ENCODE measurements at places on chromosomes 4 and X. TPM values are rescaled to one million over a fixed set of nuclear protein-coding genes. Genes with fewer than 3 reads are reported as not detected.

- DNase-seq = no peak
- no peak overlapping the region for H3K4me3 ChIP-seq
Observed at GRCh38 chrX:147803948-147804347, 107.8 kb upstream of the FMR1 start.

- no peaks in the 10 kb centered on the region for H3K36me3 ChIP-seq
- DNase-seq = no peak
Observed at GRCh38 chrX:107442914-107443527, 6.4 kb upstream of the FRMPD3 start.

GRCh38 chr4:159383562-159383931, 280.7 kb downstream of the RAPGEF2 start:
- no peaks in the 10 kb centered on the region for H3K4me1 ChIP-seq
- no peak overlapping the region for H3K27ac ChIP-seq

DNA sequence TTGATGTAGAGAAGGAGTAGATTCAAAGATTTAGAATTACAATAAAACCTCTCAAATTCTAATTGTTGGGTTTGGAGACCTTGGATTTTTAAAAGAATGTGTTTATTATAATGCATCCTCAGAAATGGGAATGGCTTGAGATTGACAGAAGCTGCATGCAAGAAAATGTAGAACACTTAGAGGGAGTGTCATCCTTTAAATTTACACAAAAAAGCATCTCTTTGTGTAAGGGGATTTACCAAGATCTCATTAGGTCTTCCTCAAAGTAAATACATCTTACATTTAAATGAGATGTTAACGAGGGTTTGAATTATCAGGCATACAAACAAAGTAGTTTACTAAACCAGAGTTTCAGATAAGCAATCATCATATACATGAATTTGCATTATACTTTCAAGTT, 615.0 kb downstream of the FAM133A start:
- no peaks in the 10 kb centered on the region for H3K27me3 ChIP-seq
- no peaks in the 10 kb centered on the region for H3K4me1 ChIP-seq
- H3K36me3 ChIP-seq = no peaks in the 10 kb centered on the region
- no peak overlapping the region for H3K27ac ChIP-seq
- no peak overlapping the region for H3K4me3 ChIP-seq
- DNase-seq = no peak

DNA sequence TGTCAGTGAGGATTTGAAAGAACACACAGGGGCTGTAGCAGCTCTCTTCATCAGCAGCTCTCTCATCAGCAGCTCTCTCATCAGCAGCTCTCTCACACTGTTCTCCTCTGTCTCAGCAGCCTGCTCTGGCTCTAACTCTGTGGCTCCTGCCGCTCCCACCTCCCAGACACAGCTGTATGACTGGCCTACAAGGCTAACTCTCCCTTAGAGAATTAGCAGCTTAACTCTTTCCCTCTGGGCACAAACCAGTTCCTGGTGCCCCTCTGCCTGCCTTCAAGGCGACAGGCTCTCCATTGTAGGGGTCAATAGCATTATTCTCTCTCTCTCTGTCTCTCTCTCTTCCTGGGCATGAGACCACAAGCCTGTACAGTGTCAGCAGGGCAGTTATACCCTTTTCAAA, 385.6 kb upstream of the PCDH10 start:
- no peaks in the 10 kb centered on the region for H3K36me3 ChIP-seq
- H3K4me1 ChIP-seq = no peaks in the 10 kb centered on the region
- H3K4me3 ChIP-seq = no peak overlapping the region
- DNase-seq = no peak

- DNase-seq = no peak
- H3K27ac ChIP-seq = no peak overlapping the region
- no peaks in the 10 kb centered on the region for H3K27me3 ChIP-seq
- H3K36me3 ChIP-seq = no peaks in the 10 kb centered on the region
- no peak overlapping the region for H3K4me3 ChIP-seq
Observed at GRCh38 chrX:122219226-122219625, 964.9 kb upstream of the GRIA3 start.

- peaks cover 4% of the 10 kb centered on the region for H3K27me3 ChIP-seq
- H3K36me3 ChIP-seq = no peaks in the 10 kb centered on the region
- H3K27ac ChIP-seq = no peak overlapping the region
- peak; percentile 75 for DNase-seq
- peak overlapping the region; percentile 28 for H3K4me3 ChIP-seq
Observed at GRCh38 chrX:103464774-103465117, 54.5 kb downstream of the RAB40A start.

DNA sequence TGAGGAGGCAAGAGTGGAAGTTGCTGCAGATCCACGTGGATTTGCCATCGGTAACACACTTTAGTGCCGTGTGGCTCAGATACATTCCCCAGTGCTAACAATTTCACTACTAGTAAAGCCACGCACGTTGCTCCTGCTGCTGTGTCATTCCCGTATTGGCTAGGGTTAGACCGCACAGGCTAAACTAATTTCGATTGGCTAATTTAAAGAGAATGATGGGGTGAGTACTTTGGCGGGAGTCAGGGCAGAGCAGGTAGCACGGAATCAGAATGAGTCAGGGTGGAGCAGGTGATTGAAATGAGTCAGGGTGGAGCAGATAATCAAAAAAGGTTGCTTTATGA, 1337.5 kb downstream of the FSTL5 start:
- H3K4me1 ChIP-seq = no peaks in the 10 kb centered on the region
- DNase-seq = no peak
- no peaks in the 10 kb centered on the region for H3K36me3 ChIP-seq
- no peak overlapping the region for H3K27ac ChIP-seq

DNA sequence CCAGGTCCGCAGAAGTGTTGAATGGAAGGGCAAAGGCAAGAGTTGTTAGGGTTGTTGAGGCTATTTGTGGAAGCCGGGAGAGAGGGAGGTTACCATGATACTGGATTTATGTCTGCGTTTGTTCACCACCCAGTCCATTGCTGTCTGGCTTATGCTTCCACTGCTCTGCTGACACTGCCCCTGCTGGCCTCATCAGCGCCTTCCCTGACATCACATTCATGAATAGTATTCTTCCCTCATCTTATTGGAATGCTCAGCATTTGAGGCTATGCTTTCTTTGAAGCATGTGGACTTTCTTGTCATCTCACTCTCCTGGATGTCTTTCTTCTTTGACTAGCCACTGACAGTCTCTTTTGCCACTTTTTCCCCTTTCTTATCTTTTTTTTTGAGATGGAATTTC, 10.3 kb downstream of the GNL3L start:
- peak; percentile 7 for DNase-seq
- H3K4me1 ChIP-seq = no peaks in the 10 kb centered on the region
- H3K27me3 ChIP-seq = no peaks in the 10 kb centered on the region

DNA sequence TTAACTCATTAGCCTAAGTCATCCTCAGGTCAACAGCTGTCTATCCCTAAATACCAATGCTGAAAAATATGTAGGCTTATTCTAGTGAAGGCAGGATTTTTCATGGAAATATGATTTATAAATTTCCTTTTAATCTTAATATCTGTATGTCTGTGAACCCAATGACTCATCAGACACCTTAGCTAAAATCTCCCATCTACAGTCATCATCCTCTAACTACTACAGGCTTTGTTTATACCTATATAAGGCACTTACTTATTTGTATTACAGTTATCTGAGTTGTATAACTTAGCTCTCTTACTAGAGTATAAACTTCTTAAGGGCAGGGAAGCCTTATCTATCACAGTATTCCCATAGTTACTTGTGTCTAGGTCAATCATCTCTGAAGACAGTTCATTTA, 24.2 kb downstream of the AMMECR1 start:
- DNase-seq = no peak
- no peaks in the 10 kb centered on the region for H3K36me3 ChIP-seq
- H3K4me3 ChIP-seq = no peak overlapping the region

TMPRSS11A gene
- total RNA-seq = not detected

DRP2 gene
- 0.15 TPM for total RNA-seq

UGT2A1 gene
- not detected for total RNA-seq
